ENCODE measurements at places on chromosomes 5 and 9.

DNA sequence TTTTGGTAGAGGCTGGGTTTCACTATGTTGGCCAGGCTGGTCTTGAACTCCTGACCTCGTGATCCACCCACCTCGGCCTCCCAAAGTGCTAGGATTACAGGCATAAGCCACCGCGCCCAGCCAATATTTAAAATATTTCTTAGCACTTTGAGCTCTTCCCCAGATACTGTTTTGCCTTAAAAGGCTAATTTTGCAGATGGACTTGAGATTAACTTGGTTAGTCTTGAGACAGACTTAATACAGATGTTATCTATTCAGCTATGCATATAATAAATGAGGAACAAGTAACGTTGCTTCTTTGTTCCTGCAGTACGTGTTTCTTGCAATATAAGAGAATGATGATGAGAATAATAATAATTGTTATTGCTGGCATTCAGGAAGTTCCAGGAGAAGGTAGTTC is 56.3 kb downstream of the PCSK5 start:
- no peak for DNase-seq

DNA sequence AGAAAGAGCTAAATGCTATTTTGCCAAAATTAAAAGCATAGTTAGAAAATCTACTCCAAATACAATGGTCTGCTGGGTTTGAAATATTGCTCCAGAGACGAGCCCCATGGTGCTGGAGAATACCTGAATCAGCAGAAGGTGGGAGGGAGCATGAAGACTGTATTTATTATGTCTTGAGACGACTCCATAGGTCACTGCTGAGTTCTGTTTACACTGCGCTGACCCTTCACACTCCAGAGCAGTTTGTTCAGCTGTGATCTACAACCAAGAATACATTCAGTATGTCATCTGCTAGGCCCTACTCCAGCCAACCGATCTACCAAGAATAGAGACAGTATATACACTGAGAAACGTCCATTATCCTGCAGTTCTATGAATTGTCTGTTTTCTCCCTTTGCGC is 150.5 kb downstream of the TLE1 start:
- no peak for DNase-seq

DNA sequence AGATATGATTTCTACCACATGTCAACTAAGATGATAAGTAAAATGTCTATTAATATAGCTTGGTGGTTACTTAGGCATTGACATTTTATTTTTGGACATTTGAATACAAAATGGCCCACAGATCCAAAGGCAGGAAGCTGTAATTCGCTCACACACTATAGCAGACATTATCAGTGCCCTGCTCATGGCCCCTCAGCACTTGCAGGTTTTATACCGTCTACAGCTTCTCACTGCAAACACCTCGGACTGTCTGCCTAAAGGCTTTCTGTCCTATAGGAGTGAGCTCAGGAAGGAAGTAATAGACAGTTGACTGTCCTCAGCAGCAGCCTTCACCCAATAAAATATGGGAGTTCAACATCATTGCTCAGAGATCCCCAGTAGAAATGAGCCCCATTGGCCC is 140.8 kb upstream of the RASA1 start:
- DNase-seq = no peak

GRCh38 chr5:1300581-1301083 is 5.8 kb upstream of the TERT start:
- DNase-seq = no peak

DNA sequence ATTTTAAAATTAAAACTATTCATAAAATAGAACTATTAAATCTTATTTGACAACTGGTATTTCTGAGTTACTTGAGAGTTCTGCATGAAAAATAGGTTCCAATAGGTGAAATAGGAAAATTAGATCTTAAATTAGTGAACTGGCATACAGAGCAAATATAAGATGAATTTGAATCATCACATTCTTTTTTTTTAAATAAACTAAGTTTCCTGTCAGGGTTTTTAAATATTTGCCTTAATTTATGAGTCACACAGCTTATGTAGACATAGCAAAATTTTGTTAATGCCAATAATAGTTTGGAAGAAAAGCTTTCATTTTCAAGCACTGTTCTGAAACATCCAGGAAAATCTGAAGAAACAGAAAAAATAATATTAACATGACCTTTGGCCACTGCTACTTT is 311.7 kb upstream of the HAPLN1 start:
- DNase-seq = no peak

DNA sequence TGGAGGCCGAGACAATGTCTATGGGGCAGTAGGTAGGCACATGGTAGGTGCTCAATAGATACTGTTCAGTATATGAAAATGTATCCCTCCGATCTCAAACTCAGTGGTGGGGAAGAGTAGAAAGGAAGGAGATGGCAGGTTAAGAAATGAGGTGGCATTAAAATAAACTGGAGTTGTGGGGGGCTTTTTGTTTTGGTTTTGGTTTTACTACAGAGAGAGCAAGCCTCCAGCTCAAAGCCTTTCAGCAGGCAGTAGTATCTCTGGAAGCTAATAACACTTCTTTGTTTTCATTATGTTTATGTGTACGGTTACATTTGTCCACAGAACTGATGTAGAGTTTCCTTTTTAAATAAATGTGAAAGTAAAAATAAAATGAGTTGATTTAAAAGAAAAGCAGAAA is 8.6 kb downstream of the MFAP3 start:
- DNase-seq = no peak

GRCh38 chr5:151347369-151347768 is at the start of gene SLC36A2:
Gene SLC36A2 (minus strand): TSS chr5:151347559. CDS start chr5:151347460, 99 bp downstream.
- DNase-seq = no peak

DNA sequence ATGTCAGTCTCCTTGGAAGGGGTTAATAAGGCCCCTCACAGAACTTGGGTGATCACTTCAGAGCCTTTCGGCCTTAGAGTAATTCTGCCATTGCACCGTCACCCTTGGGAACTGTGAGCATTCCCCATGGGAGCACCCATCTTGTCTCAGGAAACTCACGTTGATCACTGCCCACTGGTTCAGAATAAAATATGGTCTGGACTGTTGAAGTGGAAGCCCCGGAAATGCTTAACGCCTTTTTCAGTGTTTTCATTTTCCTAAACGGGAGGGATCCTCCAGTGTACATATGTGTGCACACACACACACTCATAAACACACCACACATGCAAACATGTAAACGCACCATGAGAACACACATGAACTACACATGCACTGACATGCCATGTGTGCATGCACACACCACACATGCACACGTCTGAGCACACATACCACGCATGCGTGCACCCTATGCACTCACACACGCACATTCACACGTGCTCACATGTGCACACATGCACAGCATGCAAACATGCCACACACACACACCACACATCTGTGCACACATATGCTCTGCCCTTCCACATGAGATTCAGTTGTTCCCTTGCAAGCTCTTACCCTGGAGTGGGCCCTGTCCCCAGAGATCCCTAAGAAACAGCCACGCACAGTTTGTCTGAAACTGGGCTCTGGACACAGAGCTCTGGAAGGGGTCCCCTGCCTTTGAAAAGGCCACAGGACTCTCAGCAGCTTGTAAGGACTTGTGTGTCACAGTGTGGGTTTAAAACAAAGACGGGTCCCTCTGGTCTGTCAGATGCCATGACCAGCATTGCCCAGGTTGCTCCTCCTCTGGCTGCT is 17.0 kb downstream of the MRPL36 start:
- DNase-seq = no peak

DNA sequence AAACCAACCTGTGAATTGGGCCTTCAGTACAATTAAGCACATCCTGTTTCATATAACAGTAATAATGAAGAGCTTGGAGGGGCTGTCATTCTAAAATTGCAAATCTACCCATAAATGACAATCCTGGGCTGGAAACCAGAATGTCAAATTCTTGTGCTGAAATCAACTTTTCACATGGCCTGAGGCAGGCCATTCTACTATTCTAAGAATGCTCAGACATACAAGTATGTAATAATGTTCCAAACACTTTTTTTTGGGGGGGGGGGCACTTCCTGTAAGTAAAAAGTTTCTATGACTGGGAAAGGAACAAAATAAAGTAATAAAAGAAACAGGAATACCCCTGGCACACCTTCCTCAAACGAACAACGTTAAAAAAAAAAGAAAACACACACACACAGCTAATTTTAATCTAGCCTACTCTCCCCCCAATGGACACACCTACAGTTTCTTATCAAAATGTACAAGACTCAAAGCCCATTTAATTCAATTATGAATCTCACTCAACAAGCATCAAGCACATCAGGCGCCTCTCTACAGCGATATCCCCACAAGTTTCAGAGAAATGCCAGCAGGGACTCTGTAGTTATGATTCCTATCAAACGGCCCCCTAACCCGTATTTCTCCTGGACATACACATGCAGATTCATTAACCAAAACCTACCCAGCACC is 1.4 kb downstream of the ETF1 start:
- no peak for DNase-seq

GRCh38 chr9:114745108-114745848 is 60.6 kb downstream of the TNFSF15 start:
- no peak for DNase-seq

GRCh38 chr5:124654418-124654817 is 92.0 kb downstream of the ZNF608 start:
- DNase-seq = peak; percentile 43

GRCh38 chr5:124783285-124783684 is 36.8 kb upstream of the ZNF608 start:
- no peak for DNase-seq

- DNase-seq = peak; percentile 42
These were observed 25.6 kb downstream of the ZNF474 start for GRCh38 chr5:122154910-122155309.

GRCh38 chr5:81631124-81631523 is 119.8 kb downstream of the SSBP2 start:
- no peak for DNase-seq

- no peak for DNase-seq
These were observed 75.2 kb downstream of the F2RL2 start for GRCh38 chr5:76547891-76548524.

GRCh38 chr9:135924628-135925338 is 17.4 kb upstream of the CAMSAP1 start:
- DNase-seq = no peak

- no peak for DNase-seq
These were observed 718 bp downstream of the DEPDC1B start for GRCh38 chr5:60699288-60699608.

- no peak for DNase-seq
These were observed 55.1 kb upstream of the KDM4C start for GRCh38 chr9:6702707-6703106.

DNA sequence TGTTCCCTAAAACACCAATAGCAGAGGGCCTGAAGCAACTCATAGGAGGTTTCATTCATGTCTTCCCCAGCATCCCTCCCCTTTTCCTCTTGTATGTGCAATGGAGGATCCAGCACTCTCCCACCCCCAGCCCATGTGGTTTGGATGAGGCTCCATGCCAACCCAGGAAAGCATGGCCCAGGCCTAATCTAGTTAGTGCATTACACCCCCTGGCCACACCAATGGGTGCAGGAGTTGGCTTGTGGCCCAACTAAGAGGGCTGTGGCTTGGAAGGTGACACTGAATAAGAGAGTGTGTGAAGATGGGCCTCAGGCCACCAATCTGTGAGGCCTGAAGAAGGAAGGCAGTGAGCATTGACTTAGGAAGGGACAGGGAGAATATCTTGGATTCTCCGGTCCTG is 70.8 kb upstream of the SMIM23 start:
- no peak for DNase-seq

DNA sequence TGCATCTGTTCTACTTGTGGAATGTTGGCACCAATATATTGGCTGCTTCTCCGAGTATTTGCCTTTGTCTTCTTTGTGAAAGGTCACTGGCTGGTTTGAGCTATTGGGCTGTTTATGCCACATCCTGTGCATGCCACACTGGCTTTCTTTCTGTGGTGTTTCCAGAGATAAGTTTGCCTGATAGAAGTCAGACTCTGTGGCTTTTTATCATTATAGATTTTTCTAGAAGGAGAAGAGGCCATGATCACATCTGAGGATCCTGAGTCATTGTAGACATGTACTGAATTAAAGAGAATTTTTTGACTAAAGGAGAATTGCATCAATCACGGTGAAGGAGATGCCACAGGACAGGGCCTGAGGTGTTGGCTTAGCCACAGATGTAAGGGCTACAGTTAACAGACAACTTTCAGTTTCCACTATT is 26.5 kb upstream of the CDKN2B start:
- DNase-seq = no peak

GRCh38 chr5:16863469-16863946 is 72.6 kb downstream of the MYO10 start:
- DNase-seq = no peak

DNA sequence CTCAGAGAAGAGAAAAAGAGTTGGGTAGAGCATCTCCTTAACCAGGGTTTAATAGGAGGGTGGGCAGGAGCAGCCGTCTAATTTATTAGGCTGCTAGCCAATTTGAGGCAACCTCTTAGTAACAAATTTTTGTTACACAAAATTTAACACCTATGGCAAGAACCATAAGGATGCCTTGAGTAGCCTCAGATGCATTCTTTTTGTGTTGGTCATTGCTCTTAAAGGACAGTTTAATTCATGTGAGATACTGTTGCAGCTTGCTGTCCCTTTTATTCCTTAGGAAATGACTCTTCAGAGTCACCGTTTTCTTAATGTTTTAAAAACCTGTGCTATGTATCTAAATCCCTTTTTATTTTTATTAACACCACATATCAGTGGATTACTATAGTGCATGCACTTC is 255.1 kb downstream of the MAST4 start:
- DNase-seq = no peak

GRCh38 chr9:25935188-25935587 is 256.9 kb upstream of the TUSC1 start:
- no peak for DNase-seq

GRCh38 chr5:116234681-116235080 is 149.9 kb downstream of the COMMD10 start:
- no peak for DNase-seq

DNA sequence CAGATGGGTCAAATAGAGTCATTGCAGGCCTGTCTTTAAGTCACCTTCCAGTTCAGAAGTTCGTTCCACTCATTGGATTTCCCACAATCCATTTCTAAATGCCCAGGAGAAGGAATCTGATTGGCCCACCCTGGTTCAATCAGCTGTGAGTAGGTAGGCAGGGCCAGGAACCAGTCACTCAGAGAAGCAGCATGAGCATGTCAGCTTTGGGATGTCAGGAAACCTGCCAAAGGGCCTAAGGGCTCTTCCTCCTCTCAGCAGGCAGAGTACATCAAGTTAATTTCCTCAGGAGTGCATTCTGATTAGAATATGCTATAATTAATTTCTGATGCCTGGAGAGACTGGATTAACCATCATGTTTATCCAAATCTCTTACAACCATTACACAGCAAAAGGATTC is 412.9 kb upstream of the CCNH start:
- DNase-seq = no peak

GRCh38 chr5:145245354-145245753 is 589.8 kb downstream of the PRELID2 start:
- no peak for DNase-seq
